Stimulated activated CD4-positive, alpha-beta T cell treated with anti-CD3 and anti-CD28 coated beads, Interleukin-1b, Interleukin-23, amount 100 ng/mL, for 1 hour (primary cell): ENCODE measurements at places on chromosomes 1 and 21.

DNA sequence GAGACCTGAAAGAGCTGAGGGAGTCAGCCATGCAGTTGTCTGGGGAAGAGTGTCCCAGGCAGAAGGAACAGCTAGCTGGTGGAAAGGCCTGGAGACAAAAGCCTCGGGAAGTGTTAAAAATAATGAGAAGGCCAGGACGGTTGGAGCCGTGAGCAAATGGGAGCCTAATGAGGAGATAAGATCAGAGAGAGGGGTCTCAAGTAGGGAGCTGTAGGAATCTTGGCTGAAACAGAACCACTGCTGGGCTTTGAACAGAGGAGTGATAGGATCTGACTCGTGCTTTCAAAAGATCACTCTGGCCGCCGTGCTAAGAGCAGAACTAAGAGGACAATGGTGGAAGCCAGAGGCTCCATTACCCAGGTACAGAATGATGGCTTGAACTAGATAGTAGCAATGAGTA is 1.9 kb upstream of the FOXJ3 start:
- DNase-seq = no peak

DNA sequence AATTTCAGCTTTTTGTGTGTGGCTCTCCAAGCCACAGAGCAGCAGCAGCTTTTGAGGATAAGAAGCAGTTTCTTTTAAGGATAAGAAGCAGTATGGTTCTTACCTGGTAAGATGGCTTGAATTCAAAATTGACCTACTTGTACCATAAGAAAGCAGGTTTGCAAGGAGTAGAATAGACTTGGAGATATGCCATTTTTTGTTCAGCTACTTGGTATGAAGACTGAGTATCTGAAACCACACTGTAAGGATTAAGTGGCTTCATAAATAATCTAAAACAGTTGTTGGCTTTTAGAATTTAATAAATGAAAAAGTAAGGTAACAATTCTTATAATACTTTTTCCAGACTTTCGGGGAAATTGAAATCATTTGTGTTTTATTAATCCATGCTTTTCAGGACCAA is 74.2 kb downstream of the ATF6 start:
- no peak for DNase-seq

GRCh38 chr1:160046494-160047110 is 14.8 kb upstream of the PIGM start:
- no peak for DNase-seq

- DNase-seq = no peak
Measured at GRCh38 chr1:205961405-205961804, 18.1 kb upstream of the SLC26A9 start.

GRCh38 chr1:86687595-86687994 is 16.8 kb upstream of the SH3GLB1 start:
- DNase-seq = no peak

DNA sequence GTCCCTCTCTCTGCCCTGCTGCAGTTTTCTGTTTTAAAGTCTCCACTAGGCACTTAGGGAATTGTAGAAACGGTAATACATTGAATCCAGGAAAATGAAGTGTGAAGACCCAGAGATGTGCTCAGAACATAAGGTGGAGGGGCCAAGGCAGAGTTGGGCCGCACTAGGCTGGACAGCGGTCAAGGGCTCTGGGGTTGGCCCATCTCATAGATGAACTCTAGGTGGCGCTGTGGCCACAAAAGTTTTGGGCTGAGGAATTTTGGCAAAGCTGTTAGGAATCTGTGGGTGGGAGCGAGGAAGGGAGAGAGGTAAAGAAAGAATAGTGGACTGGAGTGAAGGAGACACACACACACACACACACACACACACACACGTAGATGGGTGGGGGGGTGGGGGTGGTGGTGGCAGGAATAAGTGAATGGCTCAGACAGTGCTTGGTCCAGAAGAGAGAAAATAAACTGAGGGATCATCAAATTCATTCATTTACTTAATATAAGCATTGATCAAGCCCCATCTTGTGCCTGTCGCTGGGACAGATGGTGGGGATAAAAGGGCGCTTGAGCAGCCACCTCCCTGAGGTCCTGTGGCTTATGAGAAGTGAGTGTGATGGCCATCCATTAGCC is 258.5 kb downstream of the TRABD2B start:
- DNase-seq = no peak

DNA sequence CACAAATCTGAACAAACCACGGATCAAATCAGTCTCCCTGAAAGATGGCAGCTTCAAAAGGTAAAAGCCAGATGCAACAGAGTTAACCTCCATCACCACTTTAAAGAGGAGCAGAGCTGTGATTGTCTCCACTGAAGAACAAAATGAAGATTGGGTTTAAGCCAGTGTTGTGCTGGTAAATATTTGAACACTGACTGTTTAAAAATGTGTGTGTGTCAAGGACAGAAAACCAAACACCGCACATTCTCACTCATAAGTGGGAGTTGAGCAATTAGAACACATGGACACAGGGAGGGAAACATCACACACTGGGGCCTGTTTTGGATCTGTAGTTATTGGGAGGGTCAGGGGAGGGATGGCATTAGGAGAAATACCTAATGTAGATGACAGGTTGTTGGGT is 83.9 kb downstream of the ST6GALNAC5 start:
- DNase-seq = no peak

GRCh38 chr1:205950826-205951549 is 7.7 kb upstream of the SLC26A9 start:
- no peak for DNase-seq

GRCh38 chr1:10530281-10530740 is 55.6 kb downstream of the PEX14 start:
- no peak for DNase-seq

GRCh38 chr1:30366911-30367310 is 356.5 kb downstream of the MATN1 start:
- DNase-seq = no peak

DNA sequence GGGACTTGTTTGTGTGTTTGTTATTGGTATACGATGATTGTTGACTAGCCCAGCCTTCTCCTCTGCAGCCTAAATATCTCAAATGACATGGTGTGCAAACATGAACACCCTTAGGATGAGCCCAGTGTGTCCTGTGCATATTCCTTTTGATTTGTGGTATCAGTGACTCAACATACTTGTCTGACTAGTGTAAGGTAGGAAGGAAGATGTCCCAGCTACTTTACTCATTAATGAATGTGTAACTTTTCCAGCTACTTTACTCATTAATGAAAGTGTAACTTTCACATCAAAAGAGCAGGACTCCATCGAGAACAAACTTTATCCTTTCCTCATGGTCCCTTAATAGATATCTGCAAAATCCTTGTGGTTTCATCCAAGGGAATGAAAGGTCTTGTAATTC is 2.7 kb upstream of the ZNF692 start:
- no peak for DNase-seq

- no peak for DNase-seq
Measured at GRCh38 chr1:199959033-199959774, 68.3 kb upstream of the NR5A2 start.

DNA sequence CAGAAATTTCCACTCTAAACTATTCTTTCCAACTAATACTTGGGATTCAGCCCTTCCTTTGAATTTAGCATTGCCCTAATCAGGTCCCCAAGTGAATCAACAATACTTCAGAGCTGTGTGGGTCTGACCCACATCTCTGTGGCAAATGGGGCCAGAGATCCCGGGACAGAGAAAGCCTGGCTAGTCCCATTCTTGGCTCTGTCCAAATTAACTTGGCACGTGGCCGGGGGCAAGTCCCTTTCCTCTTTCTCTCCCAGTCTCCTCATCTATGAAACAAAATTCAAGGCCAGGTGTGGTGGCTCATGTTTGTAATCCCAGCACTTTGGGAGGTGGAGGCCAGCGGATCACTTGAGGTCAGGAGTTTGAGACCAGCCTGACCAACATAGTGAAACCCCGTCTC is 6.3 kb upstream of the ZC3H12A start:
- no peak for DNase-seq

DNA sequence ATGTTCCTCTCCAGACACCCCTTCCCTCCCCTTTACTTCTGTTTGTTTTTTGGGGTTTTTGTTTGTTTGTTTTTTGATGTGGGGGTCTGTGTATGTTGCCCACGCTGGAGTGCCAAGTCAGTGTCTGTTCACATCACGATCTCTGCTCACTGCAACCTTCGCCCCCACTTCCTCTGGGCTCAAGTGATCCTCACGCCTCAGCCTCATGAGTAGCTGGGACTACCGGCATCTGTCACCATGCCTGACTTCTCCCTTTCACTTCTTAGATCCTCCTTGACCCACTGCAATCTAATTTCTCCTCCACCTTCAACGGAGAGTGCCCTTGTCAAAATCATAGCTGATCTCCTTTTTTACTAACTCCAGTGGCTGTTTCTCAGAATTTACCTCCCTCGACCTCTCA is 100.7 kb upstream of the KIF26B start:
- DNase-seq = no peak

DNA sequence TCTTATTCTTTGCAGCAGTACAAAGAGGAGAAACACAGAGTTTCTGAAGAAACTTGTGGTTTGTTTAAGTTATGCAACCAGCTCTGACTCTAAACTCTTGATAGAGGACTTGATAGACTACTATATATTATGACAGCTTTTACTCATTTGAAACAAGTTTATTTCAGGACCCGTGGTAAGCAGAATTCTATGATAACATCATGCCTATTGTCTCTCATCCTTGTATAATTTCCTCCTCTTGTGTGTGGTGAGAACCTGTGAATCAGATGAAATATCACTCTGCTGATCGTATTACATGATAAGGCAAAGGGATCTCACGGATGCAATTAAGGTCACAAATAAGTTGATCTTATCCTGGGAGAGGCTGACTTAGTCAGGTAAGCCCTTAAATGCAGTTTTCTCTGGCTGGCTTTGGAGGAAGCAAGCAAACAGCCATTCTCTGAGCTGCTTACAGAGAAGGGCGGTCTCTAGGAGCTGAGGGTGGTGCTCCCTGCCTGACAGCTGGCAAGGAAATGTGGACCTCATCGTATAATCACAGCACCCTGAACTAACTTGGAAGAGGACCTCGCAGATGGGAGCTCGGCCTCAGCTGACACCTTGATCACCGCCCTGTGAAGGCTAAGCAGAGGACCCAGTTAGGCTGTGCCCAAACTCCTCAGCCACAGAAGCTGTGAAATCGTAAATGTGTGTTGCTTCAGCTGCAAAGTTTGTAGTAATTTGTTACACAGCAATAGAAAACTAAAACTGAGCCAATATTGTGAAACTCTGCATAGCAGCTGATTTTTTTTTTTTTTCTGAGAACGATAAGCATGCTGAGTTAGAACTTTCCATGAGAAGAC is 151.1 kb upstream of the DPT start:
- no peak for DNase-seq

DNA sequence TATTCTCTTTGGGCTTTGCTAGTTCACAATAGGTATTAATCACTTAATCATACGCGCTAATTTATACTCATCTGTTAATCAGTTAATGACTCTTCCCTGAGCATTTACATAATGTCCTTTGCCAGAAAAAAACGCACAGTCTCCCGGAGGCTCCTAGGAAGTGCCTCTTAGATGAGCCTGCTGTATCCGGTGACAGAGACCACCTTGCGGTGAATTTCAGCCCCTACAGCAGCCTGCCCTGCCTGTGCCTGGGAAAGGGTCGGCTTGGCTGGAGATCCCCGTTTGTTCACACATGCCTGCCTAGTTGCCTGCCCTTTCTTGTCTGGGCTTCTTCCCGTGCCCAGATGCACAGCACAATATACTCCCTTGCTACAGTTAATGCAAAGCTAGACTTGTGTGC is 152.9 kb downstream of the ZBTB18 start:
- DNase-seq = no peak

GRCh38 chr1:200211157-200211556 is 183.6 kb downstream of the NR5A2 start:
- no peak for DNase-seq

GRCh38 chr1:229047840-229048620 is 222.9 kb upstream of the RAB4A start:
- no peak for DNase-seq

DNA sequence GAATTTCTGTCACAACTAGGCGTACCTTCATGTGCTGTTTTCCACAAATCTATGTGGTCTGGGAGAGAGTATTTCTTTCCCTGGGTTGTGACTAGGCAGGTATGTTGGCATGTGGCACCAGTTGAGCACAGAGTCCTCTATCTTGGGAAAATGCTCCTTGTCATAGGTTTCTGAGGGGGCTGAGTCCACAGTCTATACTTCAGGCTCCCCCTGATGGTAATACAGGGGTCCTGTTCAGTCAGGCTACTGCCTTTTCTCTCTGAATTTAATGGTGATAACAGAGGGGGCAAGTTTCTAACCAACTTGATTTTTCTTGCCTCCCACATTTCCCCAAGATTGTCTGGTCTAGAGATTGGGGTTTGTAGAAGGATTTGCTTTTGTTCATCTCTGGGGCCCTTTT is 35.8 kb downstream of the VANGL1 start:
- no peak for DNase-seq

GRCh38 chr1:45924736-45925135 is 121.3 kb downstream of the MAST2 start:
- DNase-seq = no peak

- DNase-seq = no peak
Measured at GRCh38 chr1:10304295-10304694, 93.9 kb downstream of the KIF1B start.

DNA sequence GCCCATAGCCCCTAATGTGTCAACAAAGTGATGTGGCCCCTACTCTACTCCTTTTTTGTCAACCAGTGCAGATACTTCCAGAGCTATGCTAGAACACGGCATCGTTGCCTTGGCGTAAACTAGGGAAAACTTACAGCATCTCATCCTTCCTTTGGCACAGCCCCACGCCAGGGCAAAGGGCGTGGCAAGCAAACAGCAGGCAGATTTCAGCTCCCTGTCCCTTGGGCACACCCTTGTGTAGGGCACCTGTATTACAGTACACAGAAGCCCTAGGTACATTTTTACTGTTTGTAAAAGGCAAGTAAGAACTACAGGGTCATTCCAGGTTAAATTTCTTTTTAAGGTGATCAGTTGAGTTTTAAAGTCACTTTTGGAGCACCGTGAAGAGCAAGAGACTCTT is 29.3 kb downstream of the PRDX6 start:
- no peak for DNase-seq

GRCh38 chr1:210250665-210250997 is 18.0 kb downstream of the SERTAD4 start:
- DNase-seq = no peak

GRCh38 chr1:54547601-54548388 is at the start of gene ACOT11:
Gene ACOT11, plus strand, starts transcription at chr1:54548228. Its CDS starts 82 bp downstream, at chr1:54548310.
- DNase-seq = no peak

GRCh38 chr1:12678820-12679219 is 34.9 kb downstream of the AADACL4 start:
- no peak for DNase-seq

- no peak for DNase-seq
Measured at GRCh38 chr1:161849518-161849917, 83.4 kb downstream of the ATF6 start.

- DNase-seq = no peak
Measured at GRCh38 chr1:220235462-220235861, 36.8 kb downstream of the RAB3GAP2 start.

GRCh38 chr1:206895837-206896242 is 1.4 kb upstream of the IL24 start:
- DNase-seq = no peak

- no peak for DNase-seq
Measured at GRCh38 chr1:199123615-199124014, 484.8 kb downstream of the PTPRC start.

DNA sequence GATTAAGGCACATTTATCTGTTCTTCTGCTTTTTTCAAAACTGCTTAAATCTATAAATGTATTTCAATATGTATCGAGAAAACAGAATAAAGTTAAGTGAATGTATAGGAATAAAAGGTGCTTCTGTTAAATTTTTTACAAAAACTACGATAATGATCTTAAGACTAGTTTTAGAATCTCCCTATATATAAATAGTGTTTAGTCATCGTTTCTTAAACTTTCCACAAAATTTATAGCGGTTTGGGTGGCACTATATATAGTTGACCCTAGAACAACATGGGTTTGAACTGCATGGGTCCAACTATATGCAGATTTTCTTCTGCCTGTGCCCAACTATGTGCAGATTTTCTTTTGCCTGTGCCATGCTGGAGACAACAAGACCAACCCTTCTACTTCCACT is 125.7 kb downstream of the CRB1 start:
- DNase-seq = no peak
